SK-N-DZ (cell line): ENCODE measurements at places on chromosomes 2 and 18.

GRCh38 chr18:3186678-3187658 lies 32.8 kb downstream of the MYOM1 start:
- peak; percentile 51 for DNase-seq

GRCh38 chr2:150426724-150427123 lies 60.7 kb downstream of the RND3 start:
- DNase-seq: no peak

DNA sequence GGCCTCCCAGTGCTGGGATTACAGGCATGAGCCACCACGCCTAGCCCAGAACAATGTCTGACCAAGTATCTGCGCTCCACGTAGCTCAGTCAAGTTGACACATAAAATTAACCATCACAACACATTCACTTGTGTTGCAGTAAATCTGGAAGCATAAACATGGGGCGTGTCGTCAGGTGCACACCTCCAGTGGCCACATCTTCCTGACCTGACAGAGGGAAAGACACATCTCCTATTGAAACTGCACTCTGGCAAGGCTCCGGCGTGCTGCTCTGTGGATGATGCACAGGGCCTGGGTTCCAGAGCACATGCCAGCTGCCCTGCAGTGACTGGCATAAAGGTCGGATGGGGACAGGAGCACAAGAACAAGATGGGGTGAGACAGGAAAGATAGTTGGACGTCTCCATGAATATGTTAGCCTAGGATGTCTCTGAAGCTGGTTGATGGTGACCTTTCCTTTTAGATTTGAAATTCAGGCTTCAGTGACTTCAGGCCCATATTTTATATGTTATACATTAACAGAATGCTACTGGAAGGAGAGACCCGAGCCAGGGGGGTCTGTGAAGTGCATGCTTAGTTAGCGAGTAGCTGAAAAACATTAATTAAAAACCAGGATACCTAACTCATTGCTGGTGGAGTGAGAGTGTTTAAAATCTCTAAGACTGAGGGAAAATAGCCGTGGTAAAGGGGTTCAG lies 10.9 kb downstream of the IMPA2 start:
- DNase-seq: no peak

DNA sequence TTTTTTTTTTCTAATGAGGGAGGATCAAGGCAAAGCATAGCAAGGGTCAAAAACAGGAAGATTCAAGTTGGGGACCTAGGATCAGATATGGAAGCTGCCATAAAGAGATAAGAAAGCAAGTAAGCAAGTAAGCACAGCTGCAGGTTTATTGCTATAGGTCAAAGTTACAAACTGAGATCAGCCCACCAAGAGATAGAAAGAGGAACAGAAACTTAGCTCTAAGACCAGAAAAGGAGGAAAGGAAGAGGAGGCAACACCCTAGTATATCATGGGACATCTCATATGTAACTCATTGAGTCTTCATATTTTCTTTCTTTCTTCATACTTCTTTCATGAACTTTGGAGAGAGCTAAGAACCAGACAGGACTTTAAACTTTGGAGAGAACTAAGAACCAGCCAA lies 295.9 kb upstream of the CRIM1 start:
- DNase-seq: no peak

GRCh38 chr2:29218550-29219125 lies 103.4 kb downstream of the CLIP4 start:
- DNase-seq: no peak

DNA sequence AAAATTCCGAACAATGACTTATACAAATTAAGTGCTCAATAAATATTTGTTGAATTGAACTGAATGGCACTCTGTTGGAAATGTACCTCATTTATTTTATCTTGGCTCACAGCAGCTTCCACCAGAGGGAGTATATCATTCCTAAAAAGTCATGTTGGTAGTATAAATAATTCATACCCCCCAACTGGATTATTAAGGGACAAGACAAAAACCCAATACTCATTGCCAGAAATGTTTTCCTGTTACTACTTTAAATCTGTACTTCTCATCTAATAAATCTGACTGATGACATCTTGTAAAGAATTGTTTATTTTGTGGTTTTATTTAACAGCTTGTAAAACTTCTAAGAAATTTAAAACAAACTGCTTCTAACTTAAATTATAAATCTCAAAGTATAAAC lies 163.9 kb downstream of the CDH2 start:
- no peak for DNase-seq

GRCh38 chr18:78241535-78242253 lies 737.9 kb upstream of the SALL3 start:
- no peak for DNase-seq

DNA sequence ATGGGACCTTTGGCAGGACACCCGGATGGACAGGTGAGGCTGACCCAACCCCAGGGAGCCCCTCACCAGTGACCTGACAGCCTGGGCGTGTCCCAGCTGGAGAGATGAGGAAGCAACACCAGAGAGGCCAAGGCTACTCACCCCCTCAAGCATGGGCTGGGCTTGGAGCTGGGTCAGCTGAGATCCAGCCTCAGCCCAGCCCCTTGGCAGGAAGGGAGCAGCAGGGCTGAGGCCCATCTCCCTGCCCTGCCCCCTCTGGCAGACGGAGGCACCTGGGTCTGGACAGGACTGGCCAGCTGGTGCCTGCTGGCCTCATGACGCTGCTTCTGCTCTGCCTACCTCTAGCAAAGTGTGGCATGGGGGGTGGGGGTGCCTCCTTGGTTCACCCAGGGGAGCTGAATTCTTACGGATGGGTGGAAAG lies 37.8 kb downstream of the HS6ST1 start:
- no peak for DNase-seq

DNA sequence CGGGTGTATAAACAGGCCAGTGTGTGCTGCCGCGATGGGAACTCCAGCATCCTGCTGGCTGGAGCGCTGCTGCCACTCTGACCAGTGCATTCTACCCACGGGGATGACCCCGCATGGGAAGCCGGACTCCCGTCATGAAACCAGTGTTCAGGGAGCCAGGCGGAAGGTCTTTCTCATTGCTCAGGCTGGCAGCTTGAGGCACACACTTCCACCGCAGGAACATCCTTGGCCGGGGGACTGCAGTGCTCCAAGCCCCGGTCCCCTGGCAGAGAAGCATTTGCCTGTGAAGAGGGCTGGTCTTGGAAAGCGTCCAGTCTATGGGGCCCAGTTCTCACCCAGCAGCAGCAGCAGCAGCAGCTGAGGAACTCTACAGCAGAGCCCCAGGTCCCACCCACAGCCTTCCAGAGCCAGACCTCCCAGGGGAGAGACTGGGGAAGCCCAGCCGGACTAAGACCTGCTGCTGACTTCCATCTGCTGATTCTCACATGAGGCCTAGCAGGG lies 235.9 kb downstream of the KLHL29 start:
- DNase-seq: peak; percentile 79

DNA sequence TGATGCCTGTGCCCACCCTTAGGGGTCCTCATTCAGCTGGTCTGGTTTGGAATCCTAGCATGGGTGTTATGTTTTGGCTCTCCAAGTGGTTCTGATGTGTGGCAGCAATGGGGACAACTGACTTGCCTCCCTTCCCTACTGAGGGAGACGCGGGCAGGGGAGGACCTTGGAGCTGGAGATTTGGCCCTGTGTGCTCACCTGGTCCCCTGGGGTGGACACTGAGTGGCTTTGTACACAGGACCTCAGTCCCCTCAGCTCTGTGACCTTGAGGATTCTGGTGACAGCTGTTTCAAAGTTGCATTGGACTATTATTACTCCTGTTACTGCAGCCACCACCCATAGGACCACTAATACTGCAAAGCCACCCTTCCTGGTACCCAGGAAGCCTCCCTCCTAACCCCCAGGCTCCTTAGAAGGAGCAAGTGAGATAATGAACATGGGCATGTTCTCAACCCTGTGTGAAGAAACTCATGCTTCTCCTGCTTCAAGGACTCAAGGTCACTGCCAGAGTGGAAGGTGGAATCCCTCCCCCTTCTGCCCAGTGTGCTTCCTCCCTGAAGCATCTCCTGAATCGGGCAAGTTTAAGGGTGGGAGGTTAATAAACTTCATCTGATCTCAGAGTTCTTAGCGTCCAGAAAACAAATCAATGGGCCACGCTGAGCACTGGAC lies 26.5 kb downstream of the TMEM182 start:
- no peak for DNase-seq

DNA sequence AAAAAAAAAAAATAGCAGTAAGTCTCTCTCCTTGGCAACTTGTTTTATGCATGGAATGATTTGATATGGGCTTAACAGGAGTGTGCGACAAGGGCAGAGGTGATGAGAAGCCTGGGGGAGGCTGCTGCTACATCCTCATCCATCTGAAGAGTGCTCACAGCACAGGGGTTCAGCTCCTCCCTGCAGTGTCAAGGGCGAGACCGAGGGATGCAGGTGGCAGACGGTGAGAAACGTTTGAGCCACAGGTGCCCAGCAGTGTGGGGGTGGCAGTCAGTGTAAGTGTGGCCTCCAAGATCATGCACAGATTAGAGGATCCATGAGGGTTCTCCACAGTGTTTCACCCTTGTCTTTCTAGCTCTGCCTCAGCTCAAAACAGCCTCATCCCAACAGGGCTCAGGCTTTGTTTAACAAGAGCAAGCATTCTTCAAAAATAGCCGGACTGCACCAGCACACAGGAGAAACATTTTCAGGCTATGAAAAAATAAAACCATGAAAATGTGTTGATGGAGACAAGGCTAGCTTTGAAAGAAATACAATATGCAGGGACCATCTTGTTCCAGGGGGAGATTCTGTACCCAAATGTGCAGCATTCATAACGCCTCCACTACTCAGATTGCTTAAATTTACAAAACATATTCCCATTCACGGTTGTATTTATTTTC lies 324.5 kb upstream of the MYT1L start:
- no peak for DNase-seq

- no peak for DNase-seq
Observed at GRCh38 chr18:59085797-59086196, 53.9 kb upstream of the SEC11C start.

GRCh38 chr18:74299746-74300145 lies 8.0 kb upstream of the CYB5A start:
- DNase-seq: no peak

DNA sequence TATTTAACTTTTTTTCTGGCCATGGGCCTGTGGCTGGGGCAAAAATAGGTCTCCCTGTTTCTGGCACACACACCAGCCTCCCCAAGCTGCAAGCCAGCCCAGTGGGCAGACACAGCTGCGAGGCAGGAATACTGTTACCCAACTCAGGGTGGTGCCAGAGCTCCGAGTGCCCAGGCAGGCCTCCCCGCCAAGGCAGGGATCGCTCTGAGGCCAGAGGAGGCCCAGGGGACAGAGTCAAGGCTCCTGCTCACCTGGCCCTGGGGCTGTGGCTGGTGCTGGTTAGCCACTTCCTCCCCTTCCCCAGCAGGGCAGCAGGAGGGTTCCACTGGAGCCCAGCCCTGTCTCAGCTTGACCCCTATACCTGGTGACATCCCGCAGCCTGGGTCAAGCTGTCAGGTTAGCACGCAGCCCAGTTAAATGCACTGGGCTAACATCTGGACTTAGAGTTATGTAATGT lies 67.1 kb upstream of the EPAS1 start:
- no peak for DNase-seq

DNA sequence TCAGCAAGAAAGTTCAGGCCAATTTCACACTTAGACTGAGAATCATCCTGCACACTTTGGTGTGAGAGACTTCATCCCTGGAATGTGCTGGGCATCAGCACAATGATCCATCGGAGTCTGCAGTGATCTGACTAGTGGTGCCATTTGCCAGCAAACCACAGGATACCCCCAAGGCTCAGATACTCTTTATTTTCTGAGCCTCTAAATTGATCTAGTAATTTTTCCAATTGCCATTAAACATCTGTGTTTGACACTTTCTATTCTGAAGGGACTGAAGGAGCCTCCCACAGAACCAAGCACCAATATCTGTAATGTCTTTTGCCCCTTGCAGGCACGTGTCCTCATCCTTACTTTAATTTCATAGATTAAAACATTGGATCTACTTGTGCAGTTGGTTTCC lies 485.3 kb upstream of the SMIM21 start:
- no peak for DNase-seq

GRCh38 chr2:48104418-48104817 lies 198.1 kb upstream of the FBXO11 start:
- DNase-seq: no peak

DNA sequence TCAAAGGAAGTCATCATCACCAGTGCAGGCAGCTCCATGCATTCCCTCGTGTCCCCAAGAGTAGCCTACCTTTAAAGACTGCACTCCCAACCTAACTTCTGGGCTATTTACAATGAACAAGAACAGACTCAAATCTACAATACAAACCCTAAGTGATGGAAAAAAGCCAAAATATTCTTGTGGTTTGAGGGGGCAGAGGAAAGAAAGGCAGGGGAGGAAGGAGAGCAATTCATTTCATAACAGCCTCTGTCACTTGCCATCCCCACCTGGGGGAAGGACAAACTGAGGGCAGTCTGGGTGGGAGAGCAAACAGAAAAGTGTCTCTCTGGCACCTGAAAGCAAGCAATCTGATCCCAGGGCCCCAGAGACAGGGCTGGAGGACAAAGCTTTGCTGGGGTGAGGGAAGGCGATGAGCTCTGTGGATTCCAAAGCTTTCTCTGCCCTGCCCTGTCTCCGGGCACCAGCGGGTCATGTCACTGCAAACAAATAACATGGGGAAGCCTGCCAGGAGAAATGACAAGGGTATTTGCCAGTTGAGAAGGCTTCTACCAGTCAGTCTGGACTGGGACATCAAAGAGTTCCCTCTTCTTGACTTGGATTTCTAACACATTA lies 528.0 kb upstream of the TNP1 start:
- no peak for DNase-seq
